ENCODE measurements at places on chromosomes 7 and 10.
A peak's percentile ranks its signal among the peaks of the same experiment; 100 is the strongest.

GRCh38 chr7:79647711-79648110 lies 194.2 kb upstream of the MAGI2 start:
- DNase-seq: no peak

GRCh38 chr10:123583639-123584418 lies 82.3 kb upstream of the GPR26 start:
- DNase-seq: peak; percentile 42

DNA sequence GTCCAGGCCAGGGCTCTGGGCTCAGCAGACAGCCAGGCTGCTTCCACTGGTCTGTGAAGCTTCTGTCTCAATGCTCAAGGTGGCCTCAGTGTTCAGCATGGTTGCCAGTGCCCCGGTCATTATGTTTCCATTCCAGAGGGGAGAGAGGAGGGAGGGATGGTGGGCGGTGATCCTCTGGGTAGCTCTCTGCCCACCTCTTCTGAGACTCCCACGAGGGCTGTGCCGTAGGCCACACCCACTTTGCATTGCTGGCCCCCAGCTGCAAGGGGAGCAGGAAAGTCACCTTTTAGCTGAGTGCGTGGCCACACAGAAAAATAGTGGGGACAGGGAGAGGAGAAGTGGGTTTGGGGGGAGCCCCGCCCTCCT lies 42.5 kb downstream of the FOXK1 start:
- peak; percentile 13 for DNase-seq

DNA sequence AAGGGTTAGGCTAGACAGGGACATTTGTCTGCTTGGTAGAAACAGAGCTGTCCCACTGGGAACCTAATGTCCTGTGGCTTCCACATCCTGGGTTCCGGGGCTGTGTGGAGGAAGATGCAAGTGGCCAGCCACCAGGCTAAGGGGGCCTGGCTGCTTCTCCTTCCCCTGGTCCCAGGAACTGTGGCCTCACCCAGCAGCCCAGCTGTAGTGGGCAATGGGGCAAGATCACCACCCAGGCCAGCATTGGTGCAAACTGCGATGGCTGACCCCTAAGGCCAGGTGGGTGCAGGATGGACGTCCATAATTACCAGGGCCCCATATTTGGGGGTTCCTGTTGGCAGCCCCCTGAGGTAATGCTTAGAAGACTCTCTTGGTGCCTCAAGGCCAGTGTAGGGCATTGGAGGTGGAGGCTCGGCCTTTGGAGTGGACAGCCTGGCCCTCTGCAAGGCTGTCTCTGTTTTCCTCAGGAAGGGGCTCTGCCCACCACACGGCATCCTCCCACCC lies 226.7 kb downstream of the TCF7L2 start:
- DNase-seq: no peak

DNA sequence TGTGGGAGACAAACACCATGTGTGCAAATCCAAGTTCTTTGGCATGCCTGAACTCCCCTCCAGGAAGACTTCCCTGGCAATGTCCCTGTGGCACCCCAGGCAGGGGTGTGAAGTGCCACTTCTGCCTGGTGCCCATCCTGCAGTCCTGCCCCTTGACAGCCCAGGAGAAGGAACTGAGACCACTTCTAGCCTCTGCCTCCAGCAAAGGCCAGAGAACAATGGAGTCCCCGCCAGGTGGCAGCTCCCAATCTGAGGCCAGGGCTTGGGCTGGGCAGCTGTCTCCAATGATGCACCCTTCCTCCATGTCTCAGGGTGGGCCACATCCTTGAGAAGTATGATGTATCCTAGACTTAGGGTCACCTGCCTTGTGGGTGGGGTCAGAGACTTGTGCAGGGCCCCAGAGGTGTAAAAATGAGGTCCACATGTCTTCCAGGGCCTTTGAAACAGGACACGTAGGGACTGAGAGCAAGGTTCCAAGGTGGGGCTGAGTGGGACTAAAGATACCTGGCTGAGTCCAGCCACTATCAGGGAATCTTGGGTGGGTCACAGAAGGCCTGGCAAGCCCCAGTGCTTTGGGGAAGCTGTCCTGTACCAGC lies 5.5 kb downstream of the FXYD4 start:
- DNase-seq: no peak
